T-helper 22 cell (primary cell): ENCODE measurements at places on chromosomes 5 and 9.

- DNase-seq, result no peak
Measured at GRCh38 chr9:78368236-78368635, 71.3 kb downstream of the PSAT1 start.

- no peak for DNase-seq
Measured at GRCh38 chr5:31846934-31847333, 208.0 kb downstream of the PDZD2 start.

- DNase-seq, result no peak
Measured at GRCh38 chr5:56640763-56641406, 174.5 kb upstream of the MAP3K1 start.

DNA sequence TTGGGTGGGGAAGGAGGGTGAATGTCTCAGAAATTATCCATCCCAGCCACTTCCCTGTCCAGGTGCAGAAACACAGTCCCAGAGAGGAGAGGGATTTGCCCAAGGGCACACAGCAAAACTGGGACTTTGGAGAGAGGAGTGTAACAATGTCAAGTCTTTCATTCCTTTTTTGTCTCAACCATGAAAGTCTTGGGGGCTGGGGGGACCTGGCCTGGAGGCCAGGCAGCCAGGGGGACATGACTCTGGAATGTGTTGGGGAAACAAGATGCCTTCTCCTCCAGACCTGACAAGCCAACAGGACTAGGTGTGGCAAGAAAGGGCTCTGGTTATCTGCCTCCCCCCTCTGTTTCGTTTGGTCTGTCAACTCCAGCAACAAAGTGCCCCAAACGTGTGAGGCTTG lies 13.9 kb upstream of the HAND1 start:
- no peak for DNase-seq

GRCh38 chr5:43981556-43981955 lies 378.6 kb downstream of the NNT start:
- DNase-seq, result no peak

DNA sequence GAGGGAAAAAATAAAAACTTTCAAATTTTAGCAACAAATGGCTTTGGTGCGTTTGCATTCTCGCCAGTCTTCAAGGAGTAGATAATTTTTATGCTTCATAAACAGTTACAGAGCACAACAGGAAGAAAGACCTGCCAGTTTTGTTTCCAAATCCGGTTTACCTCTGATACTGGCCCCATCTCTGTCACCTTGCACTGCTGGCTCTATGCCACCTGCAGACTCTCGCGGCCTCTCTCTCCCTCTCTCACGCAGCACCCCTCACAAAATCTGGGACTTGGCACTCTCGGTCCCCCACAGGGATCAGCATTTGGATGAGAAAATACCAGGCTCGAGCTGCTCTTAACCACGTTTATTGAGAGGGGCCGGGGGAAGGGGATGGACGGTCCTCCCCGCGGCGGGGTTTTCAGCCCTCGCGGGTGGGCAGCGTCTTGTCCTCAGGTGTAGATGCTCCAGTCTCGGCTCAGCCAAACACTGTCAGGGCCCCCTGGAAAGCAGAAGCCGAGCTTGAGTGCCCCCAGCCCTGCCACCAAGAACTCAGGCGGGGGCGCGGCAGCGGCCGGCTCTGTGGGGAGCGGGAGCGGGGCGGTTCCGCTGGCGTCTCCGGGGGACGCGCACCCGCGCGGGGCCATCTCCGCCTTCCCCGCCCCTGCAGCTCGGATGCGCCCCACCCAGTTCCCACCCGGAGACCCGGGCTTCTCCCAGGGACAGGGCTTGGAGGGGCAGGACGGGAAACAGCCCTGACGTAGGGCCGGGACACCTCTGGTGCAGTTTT lies 1.3 kb downstream of the SCGB3A1 start:
- no peak for DNase-seq

GRCh38 chr5:169978714-169979113 lies 1.6 kb downstream of the INSYN2B start:
- no peak for DNase-seq

GRCh38 chr5:35158622-35159369 lies 71.5 kb downstream of the PRLR start:
- no peak for DNase-seq

DNA sequence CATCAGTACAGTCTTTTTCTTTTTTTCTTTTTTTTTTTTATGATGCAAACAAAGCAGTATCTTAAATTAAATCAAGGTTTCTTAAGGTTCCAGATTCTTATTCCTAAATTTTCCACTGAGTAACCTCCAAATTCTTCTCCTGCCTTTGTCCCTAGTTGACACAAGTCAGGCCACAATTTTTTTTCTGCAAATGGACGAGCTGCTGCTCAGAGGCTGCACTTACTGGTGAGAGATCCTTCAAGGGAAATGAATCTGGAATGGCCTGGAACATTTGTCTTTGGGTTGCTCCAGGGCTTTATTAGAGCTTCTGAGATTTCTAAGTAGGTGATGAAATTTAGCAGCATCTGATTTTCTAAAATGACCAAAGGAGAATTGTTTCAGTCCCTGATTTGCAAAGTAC lies 39.3 kb downstream of the PIK3R1 start:
- DNase-seq, result no peak

GRCh38 chr9:134460206-134460605 lies 134.0 kb downstream of the RXRA start:
- no peak for DNase-seq

DNA sequence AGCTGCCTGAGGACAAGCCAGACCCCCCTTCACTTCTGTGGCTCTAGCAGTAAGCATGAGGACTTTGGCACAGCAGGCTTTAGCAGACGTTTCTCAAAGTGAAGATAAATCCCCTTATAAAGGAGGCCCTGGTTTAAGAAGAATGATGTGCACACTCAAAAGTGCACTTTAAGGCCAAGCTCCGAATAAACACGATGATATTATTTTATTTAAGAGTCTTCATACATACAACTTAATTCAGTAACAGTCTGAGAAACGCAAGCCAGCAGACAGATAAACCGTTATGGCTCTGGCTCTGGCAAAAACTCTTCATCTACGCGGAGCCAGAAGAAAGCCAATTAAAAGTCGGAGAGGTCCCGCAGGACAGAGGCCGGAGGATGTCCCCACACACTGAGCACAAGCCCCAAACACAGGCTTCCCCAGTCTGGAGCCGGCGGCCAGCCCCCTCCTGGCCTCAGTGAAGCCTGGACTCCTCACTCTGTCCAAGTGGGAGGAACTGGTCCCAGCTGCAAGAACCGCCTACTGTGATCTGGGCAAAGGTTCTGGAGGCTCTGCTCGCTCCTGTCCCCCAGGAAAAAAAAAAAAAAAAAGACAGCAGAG lies 44.6 kb downstream of the ADAMTS2 start:
- no peak for DNase-seq

GRCh38 chr5:102875721-102876123 lies 120.6 kb downstream of the PAM start:
- no peak for DNase-seq
